ENCODE measurements at places on chromosomes 5 and 9.

DNA sequence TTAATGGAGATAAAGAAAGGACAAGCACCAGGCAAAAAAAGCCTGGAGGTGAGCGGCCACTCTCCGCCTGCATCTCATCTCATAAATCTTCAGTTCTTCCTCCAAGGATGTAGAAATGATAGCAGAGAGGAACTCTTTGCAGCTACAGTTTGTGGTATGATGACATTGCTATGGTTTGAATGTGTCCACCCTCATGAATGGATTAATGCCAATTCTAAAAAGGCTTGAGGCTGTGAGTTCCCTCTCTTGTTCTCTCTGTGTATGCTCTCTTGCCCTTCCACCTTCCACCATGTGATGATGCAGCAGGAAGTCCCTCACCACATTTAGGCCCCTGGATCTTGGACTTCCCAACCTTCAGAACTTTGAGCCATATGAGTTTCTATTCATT lies 126.4 kb downstream of the SPOCK1 start:
- no peaks in the 10 kb centered on the region for H3K36me3 ChIP-seq
- no peak overlapping the region for H3K27ac ChIP-seq
- H3K4me1 ChIP-seq = no peaks in the 10 kb centered on the region
- H3K27me3 ChIP-seq = no peaks in the 10 kb centered on the region
- no peak for DNase-seq

DNA sequence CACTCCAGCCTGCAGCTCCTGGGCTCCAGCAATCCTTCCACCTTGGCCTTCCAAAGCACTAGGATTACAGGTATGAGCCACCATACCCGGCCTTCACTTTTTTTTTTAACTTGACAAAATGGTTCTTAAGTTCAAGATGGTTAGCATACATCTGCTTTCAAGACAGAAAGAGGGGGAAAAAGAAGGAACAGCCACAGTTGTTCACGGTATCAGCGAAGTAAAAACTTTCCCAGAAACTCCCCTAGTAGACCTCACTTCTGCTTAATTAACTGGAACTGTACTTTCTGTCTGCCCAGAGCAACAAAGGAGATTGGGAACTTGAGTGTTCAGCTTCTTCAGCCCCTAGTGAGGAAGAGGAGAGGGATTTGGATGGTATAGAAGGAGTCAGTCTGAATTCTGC lies 116.7 kb downstream of the UGCG start:
- no peaks in the 10 kb centered on the region for H3K4me1 ChIP-seq
- H3K27ac ChIP-seq = no peak overlapping the region
- H3K27me3 ChIP-seq = no peaks in the 10 kb centered on the region
- no peak for DNase-seq
- no peaks in the 10 kb centered on the region for H3K36me3 ChIP-seq
- no peak overlapping the region for H3K4me3 ChIP-seq

- no peaks in the 10 kb centered on the region for H3K4me1 ChIP-seq
- H3K27me3 ChIP-seq = no peaks in the 10 kb centered on the region
- no peak overlapping the region for H3K4me3 ChIP-seq
- no peak overlapping the region for H3K27ac ChIP-seq
- no peaks in the 10 kb centered on the region for H3K36me3 ChIP-seq
Observed at GRCh38 chr9:111232997-111233790, 96.8 kb downstream of the OR2K2 start.

GRCh38 chr5:39151745-39152144 lies 67.6 kb downstream of the FYB1 start:
- no peaks in the 10 kb centered on the region for H3K27me3 ChIP-seq
- H3K36me3 ChIP-seq = no peaks in the 10 kb centered on the region
- no peak overlapping the region for H3K27ac ChIP-seq
- DNase-seq = no peak
- no peak overlapping the region for H3K4me3 ChIP-seq

- no peak overlapping the region for H3K4me3 ChIP-seq
- no peak overlapping the region for H3K27ac ChIP-seq
- peak; percentile 89 for DNase-seq
- no peaks in the 10 kb centered on the region for H3K36me3 ChIP-seq
Observed at GRCh38 chr5:56447232-56447631, 214.1 kb upstream of the ANKRD55 start.

All from cardiac muscle cell (in vitro differentiated cells and primary cell).